Stimulated activated CD4-positive, alpha-beta T cell treated with anti-CD3 and anti-CD28 coated beads, Interleukin-15, amount 100 ng/mL, for 1 hour (primary cell): ENCODE measurements at places on chromosomes 5 and 9.

GRCh38 chr5:37665889-37666288 is 174.0 kb downstream of the GDNF start:
- DNase-seq: no peak

- DNase-seq: no peak
These were observed 45.9 kb downstream of the WDR36 start for GRCh38 chr5:111138096-111138495.

DNA sequence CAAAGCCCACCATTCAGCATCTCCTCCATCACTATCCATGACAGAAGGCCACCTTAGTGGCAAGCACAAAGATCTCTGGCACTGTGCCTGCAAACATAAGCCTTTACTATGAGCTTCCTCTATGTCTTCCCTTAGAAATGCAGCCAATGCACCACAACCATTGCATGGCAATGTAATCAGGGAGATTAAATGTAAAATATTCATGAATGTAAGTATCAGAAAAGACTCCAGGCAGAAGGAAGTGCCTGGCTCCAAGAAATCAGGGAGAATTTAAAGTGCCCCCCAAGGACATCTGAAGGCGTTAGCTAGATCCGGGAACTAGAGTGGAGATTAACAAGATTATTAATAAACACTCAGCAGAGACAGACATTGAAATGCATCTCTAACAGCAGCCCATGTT is 32.5 kb upstream of the MYORG start:
- no peak for DNase-seq

DNA sequence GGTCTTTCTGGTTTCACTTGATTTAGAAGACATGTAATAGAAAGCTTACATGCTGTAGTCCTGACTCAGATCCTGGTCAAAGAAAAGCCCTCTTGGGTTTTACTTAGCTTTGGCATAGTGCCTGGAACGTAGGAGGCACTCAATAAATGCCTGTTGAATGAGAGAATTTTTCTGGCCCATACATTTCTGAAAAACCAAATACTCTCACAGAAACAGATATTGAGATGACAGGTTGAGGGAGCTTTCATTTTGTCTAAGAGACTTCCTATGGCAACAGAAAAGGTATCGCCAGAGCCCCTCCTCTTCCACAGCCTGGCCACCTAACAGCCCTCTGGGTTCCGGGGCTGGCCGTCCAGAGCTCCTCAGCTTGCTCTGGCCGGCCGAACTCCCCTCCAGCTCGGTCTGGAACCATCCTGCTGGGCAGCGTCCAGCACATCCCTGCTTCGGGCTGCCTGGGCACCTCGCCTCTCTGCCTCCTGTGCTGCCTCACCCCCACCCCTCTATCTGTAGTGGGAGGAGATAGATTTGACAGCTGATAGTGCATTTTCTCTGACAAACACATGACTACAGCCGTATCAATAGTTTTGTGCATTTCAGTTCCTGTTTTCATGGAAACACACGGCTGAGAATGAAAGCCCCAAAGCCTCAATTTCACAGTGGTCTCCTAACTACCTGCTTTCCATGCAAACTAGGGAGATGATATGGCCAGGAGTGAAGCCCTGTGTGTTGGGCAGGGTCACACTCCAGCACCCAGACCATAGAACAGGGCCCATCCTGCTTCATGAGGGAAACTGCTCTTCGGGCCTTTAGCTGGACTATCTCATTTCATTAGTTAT is 1.1 kb downstream of the IL4 start:
- no peak for DNase-seq

DNA sequence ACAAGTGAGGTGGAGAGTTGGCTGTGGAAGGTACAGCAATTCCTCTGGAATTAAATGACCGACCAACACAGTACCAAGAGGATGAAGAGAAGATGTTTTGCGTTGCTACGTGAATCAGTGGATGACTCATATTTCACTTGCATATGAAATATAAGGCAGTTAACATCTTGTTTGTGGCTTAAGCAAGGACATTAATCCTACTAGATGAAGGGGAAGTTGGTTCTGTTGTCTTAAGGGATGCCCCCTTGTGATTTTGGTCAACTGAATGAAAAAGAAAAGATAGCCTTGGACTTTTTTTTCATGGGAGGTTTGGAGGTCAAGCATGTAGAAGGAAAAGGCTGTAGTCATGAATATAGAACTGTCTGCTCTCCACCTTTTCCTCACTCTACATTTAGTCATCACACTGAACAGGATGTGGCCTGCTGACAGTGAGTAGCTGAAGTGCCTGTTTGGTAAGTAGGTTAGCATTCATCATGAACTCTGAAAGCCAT is 33.9 kb downstream of the VLDLR start:
- no peak for DNase-seq

DNA sequence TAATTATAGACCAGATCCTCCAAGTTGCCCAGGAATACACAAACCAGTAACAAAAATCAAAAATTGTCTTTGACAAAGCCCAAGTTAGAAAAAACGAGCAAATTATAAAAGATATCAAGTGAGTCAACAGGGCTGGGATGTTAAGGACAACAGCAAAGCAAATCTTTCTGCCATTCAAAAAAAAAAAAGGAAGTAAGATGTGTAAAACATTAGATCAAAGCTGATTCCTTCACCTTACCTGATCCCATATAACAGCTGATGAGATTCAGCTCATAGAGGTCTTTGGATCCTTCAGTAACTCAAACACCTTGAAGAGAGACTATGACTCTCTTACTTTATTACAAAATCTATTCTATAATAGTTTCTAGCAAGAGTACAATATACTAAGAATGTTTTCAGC is 100.9 kb downstream of the STRBP start:
- DNase-seq: no peak

GRCh38 chr5:94113087-94113486 is 371.7 kb upstream of the POU5F2 start:
- no peak for DNase-seq

- no peak for DNase-seq
These were observed 472.6 kb downstream of the PRR16 start for GRCh38 chr5:120936652-120937051.

- no peak for DNase-seq
These were observed 62.3 kb downstream of the LHFPL2 start for GRCh38 chr5:78586251-78586650.

- DNase-seq: no peak
These were observed 14.1 kb downstream of the CRB2 start for GRCh38 chr9:123370108-123370507.

DNA sequence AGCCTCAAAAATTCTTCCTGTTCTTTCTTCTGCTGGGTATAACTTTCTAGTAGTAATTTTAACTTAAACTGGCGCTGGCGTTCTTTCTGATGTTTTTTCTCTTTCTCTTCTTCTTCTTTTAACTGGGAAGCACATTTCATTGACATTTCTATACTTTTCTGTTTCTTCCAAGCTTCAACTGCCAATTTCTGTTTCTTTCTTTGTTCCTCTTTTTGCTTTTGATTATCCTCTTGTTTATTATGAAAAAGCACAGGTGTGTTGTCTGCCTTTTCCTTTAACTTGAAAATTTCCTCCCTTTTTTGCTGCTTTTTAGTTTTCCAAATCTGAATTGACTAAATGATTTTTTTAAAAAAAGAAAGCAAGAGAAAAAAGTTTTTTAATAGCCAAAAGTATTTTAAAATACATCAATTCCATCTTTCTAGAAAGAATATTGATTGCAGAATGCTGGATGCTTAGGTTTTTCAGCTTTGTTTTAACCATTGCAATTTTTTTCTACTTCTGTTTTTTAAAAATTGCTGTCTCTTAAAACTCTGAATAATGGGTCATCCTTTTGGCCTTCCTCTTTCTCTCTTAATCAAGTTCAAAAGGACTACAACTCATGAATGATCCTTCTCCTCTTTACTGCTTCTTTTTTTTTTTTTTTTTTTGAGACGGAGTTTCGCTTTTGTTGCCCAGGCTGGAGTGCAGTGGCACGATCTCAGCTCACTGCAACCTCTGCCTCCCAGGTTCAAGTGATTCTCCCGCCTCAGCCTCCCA is 8.8 kb upstream of the PGGT1B start:
- no peak for DNase-seq

GRCh38 chr9:88980740-88981203 is 10.5 kb upstream of the S1PR3 start:
- DNase-seq: no peak
